ENCODE measurements at places on chromosomes 11 and 22.

DNA sequence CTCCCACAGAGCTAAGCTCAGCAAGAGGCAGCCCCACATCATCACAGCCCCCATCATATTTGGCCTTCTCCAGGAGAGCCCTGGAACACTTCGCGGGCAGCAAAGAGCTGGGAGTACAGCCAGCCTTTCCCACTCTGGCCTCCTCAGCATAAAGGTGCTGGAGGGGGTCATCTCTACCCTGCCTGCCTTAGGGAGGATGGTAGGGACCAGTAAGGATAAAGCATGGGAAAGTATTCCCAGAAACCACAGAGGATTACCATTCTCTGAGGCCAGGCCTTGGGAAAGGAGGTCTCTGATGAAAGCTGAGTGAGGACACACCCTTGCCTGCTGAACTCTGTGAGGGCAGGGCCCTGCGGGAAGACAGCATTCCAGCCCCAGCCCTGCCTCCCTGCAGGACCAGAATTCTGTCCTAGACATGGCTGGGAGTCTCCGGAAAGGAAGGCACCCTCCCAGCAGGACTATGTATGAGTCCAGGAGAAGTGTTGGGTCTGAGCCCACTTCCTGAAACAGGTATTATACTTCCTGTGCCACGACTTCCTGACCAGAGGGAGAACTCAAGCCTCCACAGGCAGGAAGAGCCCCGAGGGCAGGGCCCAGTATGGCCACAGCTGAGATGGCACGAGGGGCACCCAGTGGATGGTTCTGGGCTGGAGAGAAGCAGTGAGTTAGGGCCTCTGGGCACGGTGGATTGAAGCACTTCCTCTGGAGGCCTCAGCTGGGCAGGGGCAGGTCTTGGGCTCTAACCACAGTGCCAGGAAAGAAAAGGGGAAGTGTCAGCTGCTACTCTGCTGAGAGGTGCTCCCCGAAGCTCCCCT is 12.9 kb upstream of the CASTOR1 start:
- no peak for DNase-seq

GRCh38 chr11:94728966-94729751 is 39.0 kb upstream of the AMOTL1 start:
- no peak for DNase-seq

GRCh38 chr11:131036514-131036913 is 120.2 kb upstream of the SNX19 start:
- DNase-seq, result no peak

DNA sequence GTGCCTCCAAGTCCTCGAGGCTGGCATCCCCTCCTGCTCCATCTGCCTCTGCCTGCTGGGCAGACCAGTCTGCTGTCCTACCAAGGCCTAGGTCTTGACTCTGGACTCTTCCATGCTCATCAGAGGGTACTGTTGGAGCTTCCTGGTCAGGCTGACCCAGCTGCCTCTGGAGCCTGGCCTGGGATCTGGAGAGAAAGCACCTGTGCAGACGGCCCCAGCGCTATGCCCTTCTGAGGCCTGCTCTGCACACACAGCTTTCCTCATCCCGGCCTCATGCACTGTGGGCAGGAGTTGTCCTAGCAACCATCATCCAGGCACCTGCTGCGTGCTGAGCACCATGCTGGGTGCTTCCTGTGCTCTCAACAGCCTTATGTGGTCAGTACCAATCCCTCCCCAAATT is 70.8 kb downstream of the CDKN1C start:
- no peak for DNase-seq

DNA sequence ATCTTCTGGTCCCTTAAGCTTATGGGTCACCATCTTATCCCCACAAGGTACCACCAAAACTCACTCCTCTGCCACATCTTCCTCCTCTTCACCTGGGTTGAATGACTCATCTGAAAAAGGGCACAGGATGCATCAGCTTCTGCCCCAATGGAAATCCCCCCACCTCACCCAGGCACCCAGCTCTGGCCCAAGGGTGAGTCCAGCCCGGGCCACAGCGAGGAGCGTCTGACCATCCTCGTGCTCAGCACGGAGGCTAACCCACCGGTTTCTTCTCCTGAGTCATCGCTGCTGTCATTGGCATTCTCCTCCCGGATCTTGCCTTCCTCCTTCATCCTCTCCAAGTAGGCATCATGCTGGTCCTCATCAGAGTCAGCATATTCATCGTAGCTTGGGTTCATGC is 5.3 kb upstream of the TNKS1BP1 start:
- DNase-seq, result no peak

GRCh38 chr22:30877662-30878515 is 90.7 kb downstream of the MORC2 start:
- no peak for DNase-seq

DNA sequence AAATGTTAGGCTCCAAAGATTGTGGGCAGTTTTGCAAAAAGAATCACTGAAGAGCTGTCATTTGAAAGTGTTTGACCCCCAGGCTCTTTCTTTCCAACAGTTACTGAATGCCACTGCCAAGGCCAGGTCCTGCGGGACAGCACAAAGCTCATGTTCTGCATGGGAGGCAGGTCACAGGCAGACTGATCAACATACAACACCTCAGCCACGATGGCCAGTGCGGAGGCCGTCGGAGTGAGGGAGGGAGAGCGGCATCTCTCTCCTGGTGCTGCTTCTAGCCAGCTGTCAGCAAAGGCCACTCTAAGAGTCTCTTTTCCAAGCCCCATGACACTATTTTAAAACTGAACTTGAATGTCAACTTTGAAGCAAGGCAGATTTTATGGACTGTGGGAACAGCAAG is 49.9 kb downstream of the ARFGAP3 start:
- no peak for DNase-seq

- no peak for DNase-seq
Measured at GRCh38 chr22:26106412-26106811, 62.9 kb upstream of the SEZ6L start.

DNA sequence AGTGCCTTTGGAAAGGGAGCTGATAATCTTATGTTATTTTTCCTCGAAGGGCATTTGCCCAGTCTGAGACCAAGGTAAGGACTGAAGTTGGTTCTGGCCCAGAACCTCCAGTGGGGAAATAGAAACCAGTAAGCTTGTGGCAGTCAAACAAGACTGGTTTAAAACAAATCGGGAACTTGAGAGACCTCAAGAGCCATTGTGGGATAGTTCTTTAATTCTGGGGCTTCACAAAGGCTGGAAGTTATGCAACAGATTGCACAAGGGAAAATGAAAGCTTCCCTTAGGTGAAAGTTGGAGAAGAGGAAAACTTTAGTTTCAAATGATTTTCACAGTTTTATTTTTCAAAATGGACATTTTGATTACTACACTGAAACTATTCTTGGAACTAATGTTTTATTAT is 33.5 kb upstream of the RAB38 start:
- DNase-seq, result no peak

DNA sequence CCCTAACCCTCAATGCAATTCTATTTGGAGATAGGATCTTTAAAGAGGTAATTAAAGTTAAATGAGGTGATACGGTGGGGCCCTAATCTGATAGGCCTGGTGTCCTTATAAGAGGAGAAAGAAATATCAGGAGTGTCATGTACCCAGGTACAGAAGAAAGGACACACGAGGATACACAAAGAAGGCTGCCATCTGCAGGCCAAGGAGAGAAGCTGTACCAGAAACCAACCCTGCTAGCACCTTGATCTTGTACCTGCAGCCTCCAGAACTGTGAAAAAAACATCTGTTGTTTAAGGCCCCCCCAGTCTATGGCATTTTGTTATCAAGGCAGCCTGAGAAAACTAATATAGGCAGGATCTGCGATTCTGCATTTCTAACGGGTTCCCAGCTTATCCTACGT is 44.2 kb downstream of the FBXO7 start:
- DNase-seq, result no peak

DNA sequence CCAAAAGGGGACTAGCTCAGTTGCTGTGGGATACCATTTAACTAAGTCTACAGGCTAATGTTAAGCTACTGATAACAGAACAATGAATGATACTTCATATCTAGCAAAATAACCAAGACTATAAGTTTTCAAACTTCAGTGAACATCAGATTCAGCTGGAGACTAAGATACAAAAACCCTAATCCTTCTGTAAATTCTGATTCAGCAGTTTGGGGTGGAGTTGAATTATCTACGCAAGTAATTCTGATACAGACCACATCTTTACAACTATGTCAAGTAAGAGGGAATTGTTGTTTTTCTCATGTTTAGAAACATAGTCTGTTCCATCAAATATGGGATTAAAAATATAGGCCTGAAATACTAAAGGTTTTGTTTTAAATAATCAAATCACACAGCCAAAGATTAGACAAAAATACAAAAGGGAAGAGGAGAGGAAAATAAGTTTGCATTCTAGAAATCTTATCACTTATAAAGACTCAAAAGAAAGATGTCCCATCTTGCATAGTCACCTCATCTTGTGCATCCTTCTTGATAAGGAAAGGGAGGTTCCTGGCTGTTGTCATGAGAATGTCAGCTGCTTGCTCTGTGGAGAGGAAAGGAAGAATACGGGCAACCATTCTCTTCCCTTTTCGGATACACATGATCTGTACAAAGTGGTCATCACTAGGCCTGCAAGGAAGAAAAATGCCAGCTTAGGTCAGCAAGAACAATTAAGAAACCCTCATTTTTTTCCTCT is 21.4 kb downstream of the PATL1 start:
- DNase-seq, result no peak

DNA sequence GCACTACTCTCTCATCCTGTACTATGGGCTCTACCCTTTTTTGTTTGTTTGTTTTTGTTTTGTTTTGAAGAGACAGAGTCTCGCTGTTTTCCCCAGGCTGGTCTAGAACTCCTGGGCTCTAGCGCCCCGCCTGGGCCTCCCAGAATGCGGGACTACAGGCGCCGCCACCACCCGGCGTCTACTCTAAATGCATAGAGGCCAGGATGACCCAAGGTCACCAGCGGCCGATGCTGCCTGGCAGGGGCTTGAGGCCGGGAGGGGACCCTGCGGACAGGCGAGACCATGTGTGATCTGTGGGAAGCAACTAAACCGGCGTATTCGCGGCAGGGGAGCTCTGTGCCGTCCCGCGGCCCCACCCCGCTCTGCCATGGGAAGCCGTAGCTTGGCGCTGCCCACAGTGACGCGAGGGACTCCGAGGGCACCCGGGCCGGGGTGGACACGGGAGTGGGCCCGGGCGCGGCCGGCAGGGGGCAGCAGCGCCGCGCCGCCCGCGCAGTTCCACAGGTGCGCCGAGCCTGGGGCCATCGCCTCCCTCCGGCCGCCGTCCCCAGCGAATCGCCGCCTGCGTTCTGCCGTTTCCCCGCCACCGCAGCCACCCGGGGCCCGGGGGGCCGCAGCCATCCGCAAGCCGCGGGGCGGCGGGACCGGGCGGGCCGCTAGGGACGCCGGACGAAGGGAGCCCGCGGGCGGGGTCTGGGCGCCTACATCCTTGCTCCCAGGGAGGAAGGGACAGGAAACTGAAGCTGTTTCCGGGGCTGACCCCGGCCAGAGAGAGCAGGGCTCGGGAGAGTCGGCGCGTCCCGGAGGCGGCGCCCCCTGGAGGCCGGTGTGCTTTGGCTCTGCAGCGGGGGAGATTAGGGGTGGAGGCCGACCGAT is 12.3 kb upstream of the HDHD5 start:
- DNase-seq, result peak; percentile 84

DNA sequence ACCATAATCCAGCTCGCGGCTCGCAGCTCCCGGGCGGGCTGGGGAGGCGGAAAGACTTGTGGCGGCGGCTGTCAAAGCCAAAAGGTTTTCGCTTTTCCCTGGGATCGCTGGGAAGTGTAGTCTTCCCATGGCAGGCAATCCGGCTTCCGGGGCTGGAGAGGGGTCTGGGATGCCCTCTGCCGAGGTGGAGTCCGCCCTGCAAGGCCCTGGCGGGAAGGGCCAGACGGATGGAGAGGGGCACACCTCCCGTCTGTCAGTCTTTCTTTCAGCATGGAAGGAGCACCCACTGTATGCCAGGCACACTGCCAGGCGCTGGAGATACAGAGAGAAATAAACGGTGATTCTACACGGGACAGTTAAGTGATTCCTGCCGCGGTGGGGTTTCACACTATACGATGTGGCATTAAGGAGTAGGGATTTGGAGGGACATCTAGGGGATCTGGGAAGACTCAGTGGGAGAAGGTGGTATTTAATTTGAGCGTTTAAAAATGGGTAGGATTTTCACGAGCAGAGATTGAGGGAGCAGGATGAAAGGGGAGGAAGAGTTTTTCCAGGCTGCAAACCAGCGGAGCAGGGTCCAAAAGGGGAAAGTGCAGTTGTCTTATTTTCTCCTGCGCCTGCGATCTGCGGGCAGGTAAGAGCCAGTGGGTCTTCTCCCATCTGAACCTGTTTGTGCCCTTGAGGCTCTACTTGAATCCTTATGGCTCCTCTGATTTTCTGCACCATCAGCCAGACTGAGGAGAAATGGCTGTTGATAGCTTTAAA is at the start of gene BACE1:
BACE1 (minus strand) TSS at position 60 of the 765 bp plus-strand sequence. CDS start 461 bp downstream, outside the sequence.
- DNase-seq, result peak; percentile 6

- no peak for DNase-seq
Measured at GRCh38 chr11:85170184-85170583, 457.0 kb downstream of the DLG2 start.

GRCh38 chr11:83047515-83048225 is 24.0 kb downstream of the RAB30 start:
- DNase-seq, result no peak

DNA sequence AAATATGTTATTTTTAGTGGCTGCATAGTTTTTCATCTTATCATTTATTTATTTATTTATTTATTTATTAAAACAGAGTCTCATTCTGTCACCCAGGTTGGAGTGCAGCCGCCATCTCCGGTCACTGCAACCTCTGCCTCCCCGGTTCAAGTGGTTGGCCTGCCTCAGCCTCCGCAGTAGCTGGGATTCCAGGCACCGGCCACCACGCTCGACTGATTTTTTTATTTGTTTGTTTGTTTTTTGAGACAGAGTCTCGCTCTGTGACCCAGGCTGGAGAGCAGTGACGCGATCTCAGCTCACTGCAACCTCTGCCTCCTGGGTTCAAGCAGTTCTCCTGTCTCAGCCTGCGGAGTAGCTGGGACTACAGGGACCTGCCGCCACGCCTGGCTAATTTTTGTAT is 262.9 kb upstream of the DDI1 start:
- no peak for DNase-seq

DNA sequence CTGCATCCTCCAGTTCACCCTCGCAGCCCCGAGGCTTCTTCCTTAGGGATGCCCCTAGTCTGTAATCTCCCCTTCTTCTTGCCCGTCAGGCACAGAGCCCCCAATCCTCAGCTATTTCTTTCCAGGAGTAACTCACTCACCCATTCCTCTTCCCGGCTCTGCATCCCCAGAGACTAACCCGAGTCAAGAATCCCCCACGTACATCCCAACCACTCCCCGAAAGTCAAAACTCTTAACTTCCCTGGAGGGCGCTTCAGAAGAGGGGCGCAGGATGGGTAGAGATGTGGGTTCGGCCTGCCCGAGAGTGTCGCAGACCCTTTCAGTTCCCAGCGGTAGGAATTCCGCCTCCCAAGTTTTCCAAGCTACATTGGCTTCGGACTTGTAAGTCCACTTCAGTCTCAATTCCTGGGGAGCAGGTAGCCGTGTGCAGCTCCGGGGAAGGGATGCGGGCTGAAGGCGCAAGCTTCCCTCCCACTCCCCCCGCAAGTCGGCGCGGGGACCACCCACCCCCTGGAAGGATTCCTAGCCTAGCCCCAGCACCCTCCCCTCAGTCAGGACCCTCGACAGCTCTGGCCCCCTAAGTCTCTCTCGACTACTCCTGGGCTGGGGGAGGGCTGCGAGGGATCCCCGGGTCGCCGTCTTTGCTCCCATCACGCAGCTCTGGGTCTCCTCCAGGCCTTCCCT is 871 bp downstream of the BDNF start:
- no peak for DNase-seq
